Chondrocyte (in vitro differentiated cells): ENCODE measurements at places on chromosomes 4 and X. TPM values are rescaled to one million over a fixed set of nuclear protein-coding genes. Genes with fewer than 3 reads are reported as not detected.

Gene NPNT
- total RNA-seq: 2.7 to 3.2 TPM (median 2.8 TPM) in 3 replicates

Gene SSR4
- 245 to 356 TPM (median 257 TPM) in 3 replicates for total RNA-seq

Gene SCLT1
- 11.1 to 23.8 TPM (median 12.3 TPM) in 3 replicates for total RNA-seq

Gene PDGFRA
- 62.7 to 112 TPM (median 69.6 TPM) in 3 replicates for total RNA-seq

GRCh38 chr4:124590480-124590879 is 122.1 kb downstream of the ANKRD50 start:
- no peak for DNase-seq

DNA sequence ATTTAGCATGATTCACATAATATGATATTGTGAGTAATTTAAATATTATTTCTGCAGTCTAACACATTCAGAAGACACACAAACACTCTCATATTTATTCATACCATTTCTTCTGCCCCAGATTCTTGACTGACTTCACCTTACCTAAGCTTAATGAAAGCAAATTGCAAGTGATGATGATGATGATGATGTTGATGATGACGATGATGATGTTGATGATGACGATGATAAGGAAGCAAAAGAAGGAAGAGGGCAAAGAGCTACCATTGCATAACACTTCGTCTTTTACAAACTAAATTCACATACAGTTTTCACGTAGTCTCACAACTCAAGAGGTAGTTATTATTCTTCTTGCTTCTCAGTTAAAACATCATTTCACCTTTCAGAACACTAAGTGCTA is 404.7 kb downstream of the NAF1 start:
- no peak for DNase-seq

DNA sequence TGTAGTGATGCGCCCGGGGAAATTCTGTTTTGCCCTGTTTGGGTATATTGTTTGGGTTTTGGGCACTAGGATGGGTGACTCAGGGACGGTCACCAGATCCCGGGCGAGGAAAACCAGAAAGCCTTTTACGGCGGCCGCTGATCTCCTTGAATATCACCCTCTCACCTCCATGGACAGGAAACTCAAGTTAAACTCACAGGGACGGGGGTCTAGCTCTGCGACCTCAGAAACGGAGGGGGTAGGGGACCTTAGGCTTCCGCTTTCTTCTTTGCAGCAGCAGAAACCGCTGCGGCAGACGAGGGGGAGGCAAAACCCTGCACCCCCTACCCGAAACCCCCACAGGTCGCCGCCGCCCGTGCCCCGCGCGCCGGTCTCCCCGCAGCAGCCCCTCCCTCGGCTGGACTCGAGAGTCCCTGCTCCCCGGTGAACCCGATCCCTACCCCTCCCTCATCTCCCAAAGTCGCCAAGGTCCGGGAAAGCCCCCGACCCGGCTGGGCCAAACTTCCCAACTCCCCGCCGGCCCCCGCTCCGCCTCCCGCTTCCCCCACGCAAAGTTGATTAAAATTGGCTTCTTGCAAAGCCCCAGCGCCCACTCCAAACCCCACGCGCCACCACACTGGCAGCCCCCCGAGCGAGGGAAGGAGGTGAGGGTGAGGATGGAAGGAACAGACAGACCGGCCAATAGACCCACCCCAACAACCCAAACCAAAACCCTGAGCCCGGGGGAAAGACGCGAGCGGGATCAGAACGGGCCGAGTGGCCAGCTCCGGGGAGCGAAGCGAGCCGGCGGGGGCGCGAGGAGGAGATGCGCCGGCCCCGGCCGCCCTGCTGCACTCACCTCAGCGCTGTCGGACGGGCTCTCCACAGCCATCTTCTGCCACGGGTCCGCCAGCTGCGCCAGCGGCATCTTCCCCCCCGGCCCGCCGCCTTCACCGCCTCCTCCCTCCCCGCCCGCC is 705 bp downstream of the RPS6KA3 start:
- no peak for DNase-seq

DNA sequence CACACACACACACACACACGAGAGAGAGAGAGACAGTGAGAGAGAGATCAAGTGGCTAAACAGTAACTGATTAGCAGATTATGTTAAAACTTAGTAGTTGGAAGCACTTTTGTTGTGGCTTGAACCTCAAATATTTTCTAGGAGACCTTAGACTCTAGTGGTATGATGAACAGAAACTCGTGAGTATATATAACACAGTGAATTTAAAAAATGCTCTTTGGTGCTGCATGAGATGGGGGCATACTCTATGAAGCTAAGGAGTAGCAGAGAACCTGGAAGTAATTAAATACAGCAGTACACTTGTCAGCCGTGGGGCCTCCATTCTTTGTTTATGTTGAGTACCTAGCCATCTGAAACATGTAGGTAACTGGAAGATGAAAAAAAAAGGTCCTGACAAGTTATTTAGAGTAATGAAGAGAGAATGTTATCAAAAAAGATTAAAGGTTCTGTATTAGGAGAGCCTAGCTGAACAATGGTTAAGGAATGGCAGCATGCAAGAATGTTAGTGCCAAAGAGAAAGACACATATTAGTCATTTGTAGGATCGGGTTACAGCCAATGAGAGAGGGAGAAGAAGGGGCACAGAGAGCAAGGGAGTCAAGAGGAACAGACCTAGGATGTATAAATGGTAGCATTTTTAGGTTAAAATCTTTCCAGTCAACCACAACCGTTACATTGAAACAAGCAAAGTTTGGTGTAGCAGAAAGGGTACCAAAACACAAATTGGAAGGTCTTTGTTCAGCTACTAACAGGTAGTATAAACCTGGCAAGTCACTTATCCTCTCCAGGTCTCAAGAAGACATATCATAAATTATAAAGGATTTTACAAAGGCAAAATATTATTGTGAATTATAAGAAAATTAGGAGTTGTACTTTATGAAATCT is 316.7 kb upstream of the DIPK2B start:
- no peak for DNase-seq

DNA sequence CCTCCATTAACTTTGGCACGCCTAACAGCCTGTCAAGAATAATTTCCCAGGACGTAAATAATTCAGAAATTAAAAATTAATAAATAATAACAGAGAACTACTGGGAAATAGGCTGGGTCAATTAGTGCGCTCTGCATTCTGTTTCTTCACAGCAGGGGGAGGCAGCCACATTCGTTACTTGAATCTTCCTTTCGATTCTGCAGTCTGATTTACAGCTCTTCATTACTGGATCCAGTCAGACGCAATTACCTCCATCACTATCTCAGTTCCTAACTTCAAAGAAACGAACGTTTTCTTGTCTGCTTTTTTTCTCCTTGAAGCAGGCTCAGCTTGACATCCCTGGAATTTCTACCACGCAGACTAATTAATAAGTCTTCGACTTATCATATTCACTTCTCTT is 9.0 kb upstream of the RPL34 start:
- DNase-seq: no peak

DNA sequence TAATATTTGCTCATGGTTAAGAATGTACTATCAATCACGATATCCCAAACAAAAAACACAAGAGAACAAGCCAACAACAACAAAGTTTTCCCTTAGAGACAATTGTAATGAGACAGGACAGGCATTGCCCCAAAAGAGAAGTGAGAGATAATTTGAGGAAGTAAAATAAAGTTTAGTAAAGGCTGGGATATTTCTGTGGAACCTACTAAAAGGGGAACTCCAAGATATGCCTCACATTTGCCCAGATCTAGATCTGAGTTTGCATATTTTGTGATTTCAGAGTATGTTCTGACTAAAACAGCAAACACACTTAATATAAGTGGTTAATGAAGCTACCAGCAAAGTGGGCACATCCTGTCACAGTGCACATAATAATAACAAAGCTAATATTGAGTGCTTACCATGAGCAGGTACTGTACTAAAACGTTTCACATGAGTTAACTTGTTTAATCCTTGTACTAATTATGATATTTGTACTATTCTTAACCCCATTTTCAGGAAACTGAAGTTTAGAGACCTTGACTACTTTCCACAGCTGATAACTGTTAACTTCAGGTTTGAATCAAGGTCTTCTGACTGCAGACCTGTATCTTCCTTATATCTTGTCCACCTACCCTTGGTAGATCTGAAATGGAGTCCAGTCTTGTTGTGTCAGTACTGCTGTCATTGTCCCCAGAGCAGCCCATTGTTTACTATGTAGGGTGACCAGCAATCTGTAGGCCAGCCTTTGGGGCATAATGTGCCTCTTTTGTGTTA is 26.0 kb upstream of the BMP2K start:
- DNase-seq: no peak

DNA sequence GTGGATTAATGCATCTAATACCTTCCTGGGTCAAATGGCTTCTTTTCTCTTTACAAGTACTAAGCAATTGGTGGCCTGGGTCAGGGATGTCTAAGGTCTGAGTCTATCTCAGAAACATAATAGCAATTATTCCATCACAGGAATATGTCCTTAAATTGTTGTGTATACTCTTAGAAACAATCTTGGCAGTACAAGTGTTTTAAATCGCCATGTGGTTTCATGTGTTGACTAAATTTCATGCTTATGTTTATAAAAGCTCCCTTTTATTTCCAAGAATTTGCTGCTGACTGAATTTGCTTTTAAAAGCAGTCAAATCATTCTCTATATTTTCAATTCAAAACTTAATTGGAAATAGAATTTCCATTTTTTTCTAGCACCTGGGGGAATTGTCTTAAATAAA is 125.3 kb upstream of the PACRGL start:
- DNase-seq: no peak

DNA sequence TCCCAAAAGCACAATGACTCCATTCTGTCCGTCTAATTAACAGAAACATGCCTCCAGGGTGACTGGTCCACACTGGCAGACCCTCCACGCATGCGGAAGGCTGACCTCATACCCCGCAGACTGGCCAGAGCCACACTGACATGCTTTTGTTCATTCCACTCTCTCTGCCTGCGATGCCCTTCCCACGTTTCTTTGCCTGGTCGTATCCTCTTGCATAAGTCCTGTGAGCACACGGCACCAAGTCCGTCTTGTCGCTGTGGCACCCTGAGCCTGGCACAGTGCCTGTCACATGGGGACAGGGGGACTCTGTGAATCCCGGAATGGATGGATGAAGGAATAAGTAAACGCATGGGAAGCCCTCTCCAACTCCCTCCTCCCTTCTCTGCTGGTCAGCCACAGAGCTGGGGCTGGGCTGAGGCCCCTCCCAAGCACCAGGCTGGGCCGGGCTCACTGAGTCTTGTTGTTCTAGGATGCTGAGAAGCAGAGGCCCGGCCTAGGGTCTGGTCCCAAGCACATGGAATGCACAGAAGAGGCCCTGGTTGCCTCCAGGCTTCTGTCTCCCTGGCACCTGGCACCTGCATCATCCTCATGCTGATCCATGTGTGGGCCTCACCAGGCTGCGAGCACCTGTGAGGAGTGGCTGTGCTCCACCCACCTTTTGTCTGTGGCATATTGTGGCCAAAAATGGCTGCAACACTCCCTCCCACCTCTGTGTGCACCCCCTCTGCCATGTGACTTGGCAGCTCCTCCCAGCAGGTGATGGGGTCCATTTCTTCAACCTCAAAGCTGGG is 38.9 kb upstream of the C4orf50 start:
- DNase-seq: no peak
